Neural cell (in vitro differentiated cells): ENCODE measurements at places on chromosomes 7 and 10. TPM values are rescaled to one million over a fixed set of nuclear protein-coding genes. Genes with fewer than 3 reads are reported as not detected.

The PON1 gene
- 0.25 TPM in 1 of 2 replicates, not detected in the other for polyA plus RNA-seq

The GIMAP2 gene
- not detected in 2 replicates for polyA plus RNA-seq

The NANOS1 gene
- polyA plus RNA-seq: 26.0 and 29.1 TPM in 2 replicates

The CDHR3 gene
- 1.6 and 2.9 TPM in 2 replicates for polyA plus RNA-seq

The TMEM196 gene
- polyA plus RNA-seq: 30.3 and 35.7 TPM in 2 replicates

The GDF10 gene
- polyA plus RNA-seq: 0.44 and 0.66 TPM in 2 replicates

The EGR2 gene
- polyA plus RNA-seq: 0.46 and 1.7 TPM in 2 replicates

The PRPS1L1 gene
- not detected in 2 replicates for polyA plus RNA-seq

The HEPACAM2 gene
- 0.24 and 0.35 TPM in 2 replicates for polyA plus RNA-seq

The ASZ1 gene
- not detected in 2 replicates for polyA plus RNA-seq

The FAM25C gene
- polyA plus RNA-seq: not detected in 2 replicates

The CDHR1 gene
- polyA plus RNA-seq: 1.9 and 3.3 TPM in 2 replicates

The ABCA13 gene
- polyA plus RNA-seq: 0.20 TPM in 1 of 2 replicates, not detected in the other

The WDFY4 gene
- polyA plus RNA-seq: not detected in 2 replicates

The IL6 gene
- not detected in 2 replicates for polyA plus RNA-seq

The GFRA1 gene
- polyA plus RNA-seq: 2.3 and 13.9 TPM in 2 replicates

The METTL27 gene
- polyA plus RNA-seq: 1.8 and 2.4 TPM in 2 replicates

The IFIT2 gene
- polyA plus RNA-seq: 0.26 and 1.1 TPM in 2 replicates

The OPN4 gene
- not detected in 2 replicates for polyA plus RNA-seq

The RASA4B gene
- 31.9 and 43.0 TPM in 2 replicates for polyA plus RNA-seq

The PON3 gene
- not detected in 2 replicates for polyA plus RNA-seq

The KBTBD2 gene
- polyA plus RNA-seq: 68.4 and 70.1 TPM in 2 replicates

The FFAR4 gene
- polyA plus RNA-seq: not detected in 2 replicates

The WDR11 gene
- polyA plus RNA-seq: 160 and 173 TPM in 2 replicates

The VIPR2 gene
- 0.51 and 1.0 TPM in 2 replicates for polyA plus RNA-seq

The SLC13A1 gene
- polyA plus RNA-seq: not detected in 2 replicates
